Endothelial cell (in vitro differentiated cells): ENCODE measurements at places on chromosomes 7 and 10. TPM values are rescaled to one million over a fixed set of nuclear protein-coding genes. Genes with fewer than 3 reads are reported as not detected.
A peak's percentile ranks its signal among the peaks of the same experiment; 100 is the strongest.

- H3K36me3 ChIP-seq, result peaks cover 14% of the 10 kb centered on the region
- peak overlapping the region; percentile 98 for H3K27ac ChIP-seq
- DNase-seq, result peak; percentile 62
Measured at GRCh38 chr10:80464557-80465450, 10.7 kb downstream of the TSPAN14 start.

- H3K4me1 ChIP-seq, result no peaks in the 10 kb centered on the region
- peaks cover 2% of the 10 kb centered on the region for H3K27me3 ChIP-seq
- no peaks in the 10 kb centered on the region for H3K36me3 ChIP-seq
- no peak for DNase-seq
- H3K27ac ChIP-seq, result no peak overlapping the region
Measured at GRCh38 chr7:36746347-36746746, 22.1 kb upstream of the AOAH start.

DNA sequence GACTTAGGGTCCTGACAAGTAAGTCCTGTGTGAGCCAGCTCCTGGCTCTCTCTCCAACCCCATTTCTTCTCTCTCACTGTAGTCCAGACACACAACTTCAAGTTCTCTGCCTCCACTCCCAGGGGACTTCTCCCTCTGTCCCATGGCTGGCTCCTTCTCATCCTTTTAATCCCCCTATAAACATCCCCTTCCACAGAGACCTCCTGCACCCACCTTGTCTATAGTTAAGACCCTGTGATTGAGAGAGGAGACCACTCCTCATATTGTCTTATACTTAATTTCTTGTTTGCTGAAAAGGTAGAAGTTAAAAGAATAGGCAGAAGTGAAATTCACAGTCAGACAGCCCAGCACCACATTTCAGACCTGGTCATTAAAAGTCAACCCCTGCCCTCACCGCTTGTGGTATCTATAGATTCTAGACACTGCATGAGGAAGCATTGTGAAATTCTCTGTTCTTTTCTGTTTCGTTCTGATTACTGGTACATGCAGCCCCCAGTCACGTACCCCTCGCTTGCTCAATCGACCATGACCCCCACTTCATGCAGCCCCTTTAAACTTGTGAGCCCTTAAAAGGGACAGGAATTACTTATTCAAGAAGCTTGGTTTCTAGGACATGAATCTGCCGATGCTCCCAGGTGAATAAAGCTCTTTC is 125.6 kb upstream of the FRMD4A start:
- DNase-seq, result no peak
- no peaks in the 10 kb centered on the region for H3K27me3 ChIP-seq
- H3K4me1 ChIP-seq, result peaks cover 9% of the 10 kb centered on the region
- H3K27ac ChIP-seq, result no peak overlapping the region
- H3K36me3 ChIP-seq, result peaks cover 9% of the 10 kb centered on the region

DNA sequence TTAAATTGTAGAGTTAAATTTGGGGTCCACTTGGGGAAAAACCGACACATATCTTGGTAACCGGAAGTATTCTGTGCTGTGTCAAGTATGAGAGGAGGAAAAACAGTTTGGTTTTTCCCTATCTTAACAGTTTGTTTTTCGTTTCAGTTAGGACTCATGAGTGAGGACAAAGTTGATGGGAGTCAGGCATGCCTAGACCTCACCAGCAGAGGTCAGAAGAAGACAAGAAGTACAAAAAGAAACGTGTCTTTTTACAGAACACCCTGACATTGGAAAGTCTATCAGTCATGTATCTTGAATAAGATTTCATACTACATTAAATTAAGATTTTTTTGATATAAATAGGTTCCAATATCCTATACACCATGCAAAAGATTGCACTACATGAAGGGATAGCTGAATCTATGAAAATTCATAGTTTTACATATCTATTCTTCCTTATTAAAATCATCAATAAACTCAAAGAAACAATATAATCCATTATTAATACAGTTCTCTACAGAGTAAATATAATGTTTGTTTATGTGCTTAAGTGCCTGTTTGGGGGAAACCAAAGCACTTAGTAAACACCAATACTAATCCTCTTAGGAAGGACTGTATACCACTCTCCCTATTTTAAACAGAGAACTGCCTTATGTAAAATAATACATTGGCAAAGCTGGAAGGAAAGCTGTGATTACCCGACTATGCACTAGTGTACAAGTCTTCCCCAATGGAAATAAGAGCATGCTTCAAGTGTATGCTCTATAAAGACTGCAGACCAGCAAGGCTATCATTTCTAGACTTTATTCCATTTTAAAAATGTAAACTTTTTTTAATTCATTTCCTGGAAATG is 95.6 kb downstream of the USP6NL start:
- DNase-seq, result peak; percentile 39
- H3K27me3 ChIP-seq, result no peaks in the 10 kb centered on the region
- no peaks in the 10 kb centered on the region for H3K4me1 ChIP-seq
- no peaks in the 10 kb centered on the region for H3K36me3 ChIP-seq

- H3K4me3 ChIP-seq, result no peak overlapping the region
- no peak for DNase-seq
- H3K4me1 ChIP-seq, result no peaks in the 10 kb centered on the region
- no peaks in the 10 kb centered on the region for H3K36me3 ChIP-seq
Measured at GRCh38 chr7:44599222-44599621, 7.2 kb upstream of the OGDH start.

- no peak overlapping the region for H3K27ac ChIP-seq
- H3K4me3 ChIP-seq, result no peak overlapping the region
- H3K36me3 ChIP-seq, result no peaks in the 10 kb centered on the region
- DNase-seq, result no peak
- peaks cover 3% of the 10 kb centered on the region for H3K27me3 ChIP-seq
- H3K4me1 ChIP-seq, result no peaks in the 10 kb centered on the region
Measured at GRCh38 chr10:47077386-47077785, 166.2 kb downstream of the PTPN20 start.

DNA sequence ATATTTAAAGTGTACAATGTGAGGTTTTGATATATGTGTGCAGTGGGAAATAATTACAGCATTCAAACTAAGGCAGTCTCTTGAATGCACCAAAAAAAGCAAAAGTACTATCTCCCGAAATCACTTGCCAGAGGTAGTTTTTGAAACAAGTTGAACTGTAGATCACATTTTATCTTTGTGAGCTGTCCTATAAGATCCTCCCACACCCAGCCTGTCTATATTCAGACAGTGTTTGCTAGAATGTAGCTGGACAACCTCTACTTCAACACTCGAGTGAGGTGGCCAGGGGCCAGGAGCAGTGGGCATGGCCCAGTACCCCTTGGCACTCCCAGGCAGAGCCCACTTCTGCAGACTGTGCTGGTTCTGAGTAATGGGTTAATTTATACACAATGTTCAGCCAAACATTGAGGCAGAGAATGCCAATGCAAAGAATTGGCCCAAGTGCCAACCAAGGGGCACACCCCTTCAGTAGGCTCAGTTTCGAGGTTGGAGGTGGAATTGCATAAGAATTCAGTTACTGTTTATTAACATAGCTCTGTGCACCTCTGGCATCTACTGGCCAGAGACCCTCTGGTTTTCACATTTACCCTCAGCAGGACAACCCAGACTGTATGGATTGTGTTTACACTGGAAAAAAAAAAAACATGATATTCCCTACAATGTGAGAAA is 70.5 kb downstream of the AHR start:
- no peaks in the 10 kb centered on the region for H3K27me3 ChIP-seq
- no peaks in the 10 kb centered on the region for H3K36me3 ChIP-seq
- DNase-seq, result no peak

GRCh38 chr7:155754165-155754564 is 58.1 kb downstream of the SHH start:
- H3K36me3 ChIP-seq, result peaks cover 9% of the 10 kb centered on the region
- H3K4me3 ChIP-seq, result no peak overlapping the region
- peaks cover 35% of the 10 kb centered on the region for H3K4me1 ChIP-seq
- peaks cover 2% of the 10 kb centered on the region for H3K27me3 ChIP-seq

DNA sequence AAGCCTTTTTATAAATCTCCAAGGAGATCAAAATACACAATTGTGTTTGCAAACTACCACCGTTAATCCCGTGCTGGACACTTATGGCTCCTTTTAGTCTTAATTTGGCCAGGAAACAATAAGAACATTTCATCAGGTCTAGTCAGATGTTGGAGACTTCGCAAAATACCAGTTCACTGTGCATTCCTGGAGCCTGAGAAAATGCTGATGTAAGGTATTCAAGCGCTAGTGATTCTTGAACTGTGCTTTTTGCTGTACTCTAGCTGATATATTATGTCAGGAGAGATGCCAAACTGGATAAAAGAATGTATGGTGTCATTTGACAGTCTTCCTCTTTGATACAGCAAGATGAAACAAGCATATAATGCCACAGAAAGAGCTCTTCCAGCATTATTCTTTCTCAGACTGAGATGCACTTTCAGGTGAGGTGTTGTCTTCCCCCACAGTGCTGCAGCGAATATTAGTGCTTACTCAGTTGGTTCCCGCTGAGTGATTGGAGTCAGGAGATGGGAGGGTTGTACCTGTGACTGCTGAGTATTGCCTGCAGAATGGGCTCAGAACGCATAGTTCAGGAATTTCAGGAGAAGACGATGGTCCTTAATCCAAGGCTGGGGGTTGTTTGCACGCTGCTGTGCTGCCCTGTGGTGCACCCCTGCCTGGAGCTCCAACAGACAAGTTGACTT is 59.2 kb downstream of the OGDH start:
- peaks cover 13% of the 10 kb centered on the region for H3K36me3 ChIP-seq
- H3K27ac ChIP-seq, result no peak overlapping the region
- H3K4me3 ChIP-seq, result no peak overlapping the region
- DNase-seq, result no peak

DNA sequence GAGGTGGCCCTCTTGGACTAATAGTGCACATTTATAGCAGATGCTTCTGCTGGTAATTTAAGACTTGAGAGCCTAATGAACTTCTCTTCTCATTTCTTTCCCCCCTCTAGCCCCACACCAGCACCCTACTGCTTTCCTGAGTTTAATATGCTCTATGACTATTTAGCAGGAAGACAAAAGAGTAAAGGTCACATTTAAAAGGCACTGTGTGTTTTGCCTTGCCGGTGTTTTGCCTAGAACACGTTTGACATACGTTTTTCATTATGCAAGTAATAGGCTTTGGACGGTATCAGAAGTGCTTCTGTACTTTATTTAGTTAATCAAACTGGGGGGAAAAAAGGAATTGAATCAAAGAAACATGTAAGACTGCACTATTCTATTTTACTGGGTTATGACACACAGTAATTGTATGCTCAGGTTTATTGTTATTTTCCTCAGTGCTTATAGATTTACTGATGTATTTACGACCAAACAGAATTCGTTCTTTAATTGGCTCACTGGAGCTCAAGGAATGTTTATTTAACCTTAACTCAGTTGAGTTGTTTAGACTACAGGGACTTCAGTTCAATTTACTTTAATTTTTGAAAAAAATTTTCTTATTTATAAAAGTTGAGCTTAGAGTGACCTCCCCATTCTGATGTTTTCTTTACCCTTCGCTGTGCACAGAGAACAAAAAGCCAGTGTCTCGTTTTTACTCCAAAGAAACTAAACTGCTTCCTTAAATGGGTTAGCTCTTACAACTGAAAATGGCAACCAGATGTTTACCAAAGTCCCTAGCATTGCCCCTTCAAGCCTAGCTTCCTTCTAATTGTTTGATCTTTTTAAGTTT is 35.4 kb downstream of the CPED1 start:
- no peak overlapping the region for H3K27ac ChIP-seq
- H3K36me3 ChIP-seq, result no peaks in the 10 kb centered on the region
- H3K27me3 ChIP-seq, result no peaks in the 10 kb centered on the region
- no peak overlapping the region for H3K4me3 ChIP-seq
- no peak for DNase-seq

DNA sequence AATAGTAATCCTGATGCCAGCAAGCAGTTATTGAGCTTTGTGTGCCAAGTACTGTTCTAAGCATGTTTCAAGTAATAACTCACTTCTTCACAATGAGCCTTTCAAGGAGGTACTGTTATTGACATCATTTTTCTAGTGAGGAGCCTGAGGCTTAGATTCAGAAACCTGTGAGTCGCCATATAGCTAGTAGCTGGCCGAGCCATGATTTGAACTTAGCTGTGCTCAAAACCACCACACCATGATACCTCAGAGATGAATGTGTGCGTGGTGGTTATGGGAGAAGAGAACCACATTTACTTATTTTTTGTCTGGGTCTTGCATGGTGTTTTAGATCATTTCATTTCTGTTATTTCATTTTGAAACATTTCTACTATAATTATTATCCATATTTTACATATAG is 578.9 kb downstream of the AUTS2 start:
- H3K27me3 ChIP-seq, result no peaks in the 10 kb centered on the region
- H3K27ac ChIP-seq, result no peak overlapping the region
- DNase-seq, result no peak
- no peak overlapping the region for H3K4me3 ChIP-seq

- H3K4me3 ChIP-seq, result peak overlapping the region; percentile 97
- no peaks in the 10 kb centered on the region for H3K36me3 ChIP-seq
- no peaks in the 10 kb centered on the region for H3K27me3 ChIP-seq
- peak overlapping the region; percentile 87 for H3K27ac ChIP-seq
- H3K4me1 ChIP-seq, result peaks cover 21% of the 10 kb centered on the region
Measured at GRCh38 chr10:99431190-99431760, 851 bp upstream of the GOT1 start.

DNA sequence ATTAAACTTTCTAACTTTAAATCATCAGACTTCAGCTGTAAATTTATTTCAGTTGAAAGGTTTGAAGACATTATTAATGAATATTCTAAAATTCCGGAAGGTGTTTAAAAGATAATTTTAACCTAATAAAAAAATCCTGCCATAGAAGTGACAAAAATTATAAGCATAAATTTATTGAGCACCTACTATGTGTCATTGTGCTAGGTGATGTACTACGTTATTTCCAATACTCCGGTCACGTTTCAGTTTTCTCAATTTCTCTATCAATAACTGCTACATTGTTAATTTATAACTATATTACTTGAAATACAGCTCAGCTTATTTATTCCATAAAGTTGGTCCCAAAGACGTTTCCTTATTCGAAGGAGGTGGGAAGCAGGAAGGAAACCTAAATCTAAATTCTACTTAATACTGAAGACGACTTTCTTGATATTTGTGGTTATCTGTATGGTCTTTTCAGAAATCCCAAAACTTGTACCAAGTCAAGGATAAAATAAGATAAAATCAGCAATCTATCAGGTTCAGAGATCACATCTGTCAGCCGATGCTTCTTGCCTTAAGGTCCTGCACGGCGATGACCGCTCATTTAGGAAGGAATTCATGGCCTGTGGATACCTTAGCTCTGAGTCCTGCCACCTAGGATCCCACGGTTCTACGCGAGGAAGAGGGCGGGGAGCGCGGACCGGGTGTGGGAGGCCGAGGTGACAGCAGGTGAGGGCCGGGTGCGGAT is 1.2 kb upstream of the ZEB1 start:
- peaks cover 10% of the 10 kb centered on the region for H3K36me3 ChIP-seq
- H3K27ac ChIP-seq, result peak overlapping the region; percentile 99
- H3K27me3 ChIP-seq, result peaks cover 14% of the 10 kb centered on the region

DNA sequence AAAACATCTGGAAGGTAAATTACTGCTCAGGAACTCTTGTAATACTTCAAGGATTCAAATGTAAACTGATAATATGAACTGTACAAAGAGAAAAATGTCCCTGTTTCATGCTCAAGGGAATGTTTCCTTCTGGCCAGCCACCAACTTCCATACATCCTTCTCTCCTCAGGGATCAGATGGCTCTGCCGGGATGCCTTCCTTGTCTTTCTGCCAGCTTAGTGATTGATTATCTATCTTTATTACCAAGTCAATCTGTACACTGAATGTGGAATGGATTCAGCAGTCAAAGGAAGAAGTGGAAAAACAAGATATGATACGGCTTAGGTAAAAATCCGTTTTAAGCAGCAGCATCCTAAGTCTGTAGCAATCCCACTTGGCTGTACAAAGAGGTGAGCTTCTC is 178.3 kb downstream of the PTN start:
- H3K4me1 ChIP-seq, result peaks cover 5% of the 10 kb centered on the region
- H3K27me3 ChIP-seq, result no peaks in the 10 kb centered on the region
- no peaks in the 10 kb centered on the region for H3K36me3 ChIP-seq
- DNase-seq, result no peak

The PFKP gene
- total RNA-seq, result 52.3 TPM

The NT5C3A gene
- 31.9 TPM for total RNA-seq
